Fibroblast of skin of right biceps (primary cell): ENCODE measurements at places on chromosomes 6 and 20.
A peak's percentile ranks its signal among the peaks of the same experiment; 100 is the strongest.

- DNase-seq: no peak
Measured at GRCh38 chr6:19831358-19831757, 5.8 kb upstream of the ID4 start.

GRCh38 chr6:47129129-47129528 lies 87.0 kb upstream of the ADGRF1 start:
- DNase-seq: no peak

DNA sequence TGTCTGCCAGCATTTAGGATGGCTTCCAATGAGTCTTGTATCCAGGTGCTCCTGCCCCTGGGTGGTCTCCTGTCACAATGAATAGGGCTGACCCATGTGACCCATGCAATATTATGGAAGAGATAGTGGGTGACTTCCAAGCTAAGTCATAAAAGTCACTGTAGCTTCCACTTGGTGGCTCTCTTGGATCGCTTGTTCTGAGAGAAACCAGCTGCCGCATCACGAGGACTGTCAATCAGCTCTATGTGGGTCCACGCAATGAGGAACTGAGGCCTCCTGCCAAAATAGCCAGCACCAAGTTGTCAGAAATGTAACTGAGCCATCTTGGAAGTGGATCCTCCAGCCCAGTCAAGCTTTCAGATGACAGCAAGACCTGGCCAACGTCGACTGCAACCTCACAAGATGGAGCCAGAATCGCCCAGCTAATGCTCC lies 14.9 kb upstream of the MATN4 start:
- DNase-seq: peak; percentile 27

- no peak for DNase-seq
Measured at GRCh38 chr6:123803504-123804013, at the start of gene NKAIN2. Gene NKAIN2, plus strand, starts transcription at chr6:123803865.

GRCh38 chr6:100979267-100979666 lies 98.1 kb upstream of the ASCC3 start:
- DNase-seq: no peak

GRCh38 chr6:10375391-10375969 lies 39.4 kb downstream of the TFAP2A start:
- DNase-seq: no peak

DNA sequence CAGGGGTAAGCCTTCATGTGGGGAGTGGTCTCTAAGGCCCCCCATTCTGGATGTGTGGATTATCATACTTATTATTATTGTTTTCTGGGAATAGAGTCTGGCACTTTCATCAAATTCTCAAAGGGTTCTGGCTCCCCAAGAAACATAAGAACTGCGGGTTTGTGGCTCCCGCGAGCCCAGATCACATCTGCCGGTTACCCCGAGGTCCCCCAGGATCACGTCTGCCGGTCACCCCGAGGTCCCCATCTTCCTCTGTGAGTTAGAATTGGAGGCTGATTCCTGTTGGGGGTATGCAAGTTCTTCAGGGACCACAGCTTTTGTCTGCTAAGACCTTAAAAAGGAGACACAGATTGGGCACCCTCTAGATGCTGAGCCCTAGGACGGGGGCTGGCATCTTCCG lies 116.7 kb upstream of the FRMD1 start:
- no peak for DNase-seq

DNA sequence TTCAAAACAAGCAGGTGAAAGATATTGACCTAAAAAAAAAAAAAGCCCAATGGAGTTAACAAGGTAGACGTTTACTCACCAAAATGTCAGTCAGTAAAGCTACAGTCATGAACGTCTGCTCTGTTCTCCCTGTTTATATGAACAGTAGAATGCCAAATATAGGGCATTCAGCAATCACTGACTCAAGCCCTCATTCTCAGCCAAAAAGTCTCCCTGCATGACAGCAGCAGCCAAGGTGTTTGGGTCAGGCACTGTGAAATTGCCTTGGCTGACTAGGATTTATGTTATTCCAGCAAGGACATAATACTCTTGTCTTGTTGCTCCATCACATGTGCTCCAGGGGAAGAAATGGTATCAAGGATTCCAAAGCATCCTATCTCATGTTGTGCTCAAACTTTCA lies 194.7 kb upstream of the RSPO3 start:
- DNase-seq: no peak
